Stimulated activated CD8-positive, alpha-beta memory T cell treated with anti-CD3 and anti-CD28 coated beads, Interleukin-7, amount 100 ng/mL, for 24 hours (primary cell): ENCODE measurements at places on chromosomes 7 and 10.

GRCh38 chr7:139887992-139888481 lies 59.0 kb downstream of the TBXAS1 start:
- no peak for DNase-seq

- no peak for DNase-seq
Measured at GRCh38 chr7:157601530-157601929, 264.7 kb downstream of the DNAJB6 start.

- no peak for DNase-seq
Measured at GRCh38 chr10:11194859-11195586, 177.4 kb downstream of the CELF2 start.

- no peak for DNase-seq
Measured at GRCh38 chr7:5539013-5539411, 115.4 kb upstream of the TNRC18 start.
